ENCODE measurements at places on chromosomes 3 and 15. TPM values are rescaled to one million over a fixed set of nuclear protein-coding genes. Genes with fewer than 3 reads are reported as not detected.

DNA sequence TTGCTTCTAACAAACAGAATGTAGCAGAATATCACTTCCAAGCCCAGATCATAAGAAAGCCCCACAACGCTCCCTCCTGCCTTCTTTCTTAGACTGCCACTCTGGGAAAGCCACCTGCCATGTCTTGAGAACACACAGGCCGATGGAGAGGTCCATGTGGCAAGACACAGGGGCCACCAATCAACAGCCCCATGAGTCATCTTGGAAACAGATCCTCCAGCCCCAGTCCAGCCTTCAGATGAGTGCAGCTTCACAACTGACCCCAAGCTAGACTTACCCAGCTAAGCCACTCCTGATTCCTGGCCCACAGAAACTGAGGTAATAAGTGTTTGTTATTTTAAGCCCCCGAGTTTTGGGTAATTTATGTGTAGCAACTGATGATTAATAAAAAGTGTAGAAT, 39.7 kb downstream of the PTH1R start:
- DNase-seq = no peak

The C15orf39 gene
- total RNA-seq = 0.41 TPM

The MOBP gene
- total RNA-seq = 0.41 TPM

- no peak for DNase-seq
Observed at GRCh38 chr15:51260202-51260601, 78.2 kb downstream of the CYP19A1 start.

All from frontal cortex (tissue), 4 donors.